ENCODE measurements at places on chromosomes 5 and 9. TPM values are rescaled to one million over a fixed set of nuclear protein-coding genes. Genes with fewer than 3 reads are reported as not detected.

SPINK6 gene
- 5.5 TPM for total RNA-seq

GRCh38 chr9:134222018-134222573 is 57.7 kb upstream of the RNU6ATAC start:
- DNase-seq: no peak

GABRA6 gene
- total RNA-seq: 3.9 TPM

DNA sequence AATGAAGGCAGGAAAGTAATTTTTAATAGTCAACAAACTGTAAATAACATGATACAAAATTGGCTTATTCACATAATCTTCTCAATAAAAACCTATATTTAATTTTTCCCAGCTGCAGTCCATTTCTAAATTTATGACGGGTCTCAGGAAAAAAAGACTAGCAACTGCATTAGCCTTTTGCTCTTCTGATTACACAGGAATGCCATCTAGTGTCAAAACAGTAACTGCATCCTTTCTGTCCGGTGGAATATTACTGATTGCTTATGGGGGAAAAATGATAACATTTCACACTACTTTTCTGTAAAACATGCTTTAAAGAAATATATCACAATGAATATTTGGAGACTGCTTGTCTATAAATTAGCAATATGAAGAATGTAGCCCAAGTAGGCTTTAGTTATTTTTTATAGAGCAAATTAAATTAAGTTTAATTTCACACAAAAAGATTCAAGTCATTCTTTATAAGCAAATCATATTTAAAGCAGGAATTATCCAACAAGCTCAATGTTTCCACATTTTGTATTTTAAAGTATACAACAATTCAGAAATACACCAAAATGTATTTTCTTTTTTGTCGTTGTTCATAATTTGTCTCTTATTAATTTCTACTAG is 534.7 kb downstream of the CDH10 start:
- DNase-seq: peak; percentile 17

FBN2 gene
- total RNA-seq: 875 TPM

ROR2 gene
- 44.3 TPM for total RNA-seq

DNA sequence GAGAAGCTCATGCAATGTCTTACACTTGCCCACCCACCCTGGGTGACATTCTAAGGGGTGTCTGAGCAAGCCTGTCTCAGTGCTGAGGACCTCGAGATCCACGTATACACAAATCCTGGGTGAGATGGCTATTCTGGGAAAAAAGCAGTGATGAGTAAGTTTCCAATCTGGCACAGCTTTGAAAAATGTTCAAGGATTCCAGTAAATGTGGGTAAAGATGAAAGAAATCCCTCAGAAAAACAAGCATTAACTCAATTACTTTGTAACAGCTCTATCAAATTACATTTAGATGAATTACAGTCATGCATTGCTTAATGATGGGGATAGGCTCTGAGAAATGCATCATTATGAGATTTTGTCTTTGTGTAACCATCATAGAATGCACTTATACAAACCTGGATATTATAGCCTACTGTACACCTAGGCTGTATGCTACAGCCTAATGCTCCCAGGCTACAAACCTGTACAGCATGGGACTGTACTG is 26.9 kb downstream of the GOLM1 start:
- no peak for DNase-seq

PRR16 gene
- 7.9 TPM for total RNA-seq

TGFBI gene
- total RNA-seq: 1,115 TPM

DNA sequence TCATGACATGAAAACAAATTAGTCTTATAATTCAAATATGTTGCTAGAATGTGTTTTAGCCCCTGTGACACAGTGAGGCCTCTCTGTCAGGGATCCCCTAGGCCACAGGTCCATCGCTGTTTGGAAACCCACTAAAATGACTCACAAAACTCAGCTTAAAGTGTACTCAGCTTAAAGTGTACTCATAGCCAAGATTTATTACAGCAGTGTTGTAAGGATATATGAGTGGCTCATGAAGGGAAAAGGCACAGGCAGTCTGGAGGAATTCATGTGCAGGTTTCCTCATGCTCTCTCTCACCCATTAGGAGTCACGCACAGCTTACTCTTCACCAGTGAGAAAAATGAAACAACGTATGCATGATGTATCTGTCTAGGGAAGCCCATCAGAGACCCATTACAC is 24.4 kb upstream of the TGFBI start:
- peak; percentile 80 for DNase-seq

GALNT12 gene
- 11.1 TPM for total RNA-seq

DNA sequence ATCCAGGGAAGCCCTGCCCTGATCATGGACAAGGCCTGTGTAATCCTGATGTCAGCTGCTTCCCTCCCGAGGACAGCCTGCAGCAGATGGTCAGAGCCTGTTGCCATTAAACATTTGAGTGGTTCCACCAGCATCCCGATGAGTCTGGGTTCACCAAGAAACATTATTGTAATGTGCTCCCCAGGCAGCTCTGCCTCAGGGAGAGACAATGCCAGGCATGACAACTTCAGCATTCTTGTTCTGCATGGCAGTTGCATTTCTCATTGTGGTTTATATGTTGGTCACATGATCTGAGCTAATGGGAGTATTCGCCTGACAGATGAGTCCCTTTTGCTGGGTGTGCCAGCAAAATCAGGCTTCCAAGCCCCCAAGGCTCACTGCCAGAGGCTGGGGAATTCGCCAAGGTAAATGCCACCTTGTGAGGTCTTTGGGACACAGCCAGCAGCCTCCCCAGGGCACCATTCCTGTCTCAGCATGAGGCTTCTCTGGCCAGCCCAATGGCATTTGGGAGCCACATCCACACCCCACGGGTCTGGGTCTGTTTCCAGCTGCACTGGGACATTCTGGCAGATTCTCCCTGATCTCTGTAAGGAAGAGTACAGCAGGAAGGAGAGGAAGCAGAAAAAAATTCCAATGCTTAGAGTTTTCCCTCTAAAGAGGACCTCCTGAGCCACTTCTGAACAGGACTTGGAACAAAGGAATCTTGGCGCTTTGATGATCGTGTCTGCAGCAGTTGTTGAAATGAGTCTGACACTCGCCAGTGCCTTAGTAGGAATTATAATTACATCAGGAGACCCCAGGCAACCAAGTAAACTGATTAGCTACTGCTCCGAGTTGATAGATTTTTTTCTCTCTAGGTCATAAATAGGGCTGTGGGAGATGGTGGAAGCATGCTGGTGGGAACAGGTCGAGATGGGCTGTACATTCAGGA is 18.7 kb downstream of the KCNIP1 start:
- DNase-seq: no peak

ENTREP1 gene
- 10.6 TPM for total RNA-seq

GRCh38 chr9:108903420-108904103 is 30.4 kb downstream of the ELP1 start:
- DNase-seq: no peak

GRCh38 chr5:142998316-142999020 is 228.3 kb downstream of the ARHGAP26 start:
- no peak for DNase-seq

CDK5RAP2 gene
- total RNA-seq: 88.8 TPM

GRCh38 chr5:61440596-61440995 is 108.5 kb downstream of the ZSWIM6 start:
- peak; percentile 51 for DNase-seq

- DNase-seq: no peak
Measured at GRCh38 chr5:1752881-1753280, 46.8 kb downstream of the MRPL36 start.

CYLC2 gene
- 15.9 TPM for total RNA-seq

SPEF2 gene
- 11.8 TPM for total RNA-seq
